Non-pigmented ciliary epithelial cell (primary cell): ENCODE measurements at places on chromosomes 4 and X.

GRCh38 chr4:10035130-10035529, 13.8 kb upstream of the SLC2A9 start:
- no peak for DNase-seq

DNA sequence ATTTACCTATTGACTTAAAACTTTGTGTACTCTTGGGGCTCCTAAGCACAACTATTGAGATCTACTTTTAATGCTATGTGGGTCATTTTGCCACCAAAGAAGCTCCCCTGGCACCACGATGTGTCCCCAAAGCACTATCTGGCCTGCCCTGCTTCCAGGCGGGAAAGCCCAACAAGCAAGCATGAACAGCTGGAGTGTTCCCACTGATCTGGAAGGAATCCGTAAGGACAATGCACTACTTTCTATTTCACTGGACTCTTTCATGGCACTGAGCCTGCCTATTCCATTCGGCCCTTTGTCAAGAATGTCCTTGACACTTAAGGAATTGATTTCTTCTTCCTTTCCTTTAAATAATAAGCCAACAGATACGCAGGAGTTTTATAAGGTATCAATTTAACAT, 38.8 kb downstream of the GRIA3 start:
- DNase-seq: no peak

- no peak for DNase-seq
Observed at GRCh38 chr4:2714918-2715317, 41.2 kb downstream of the TNIP2 start.

DNA sequence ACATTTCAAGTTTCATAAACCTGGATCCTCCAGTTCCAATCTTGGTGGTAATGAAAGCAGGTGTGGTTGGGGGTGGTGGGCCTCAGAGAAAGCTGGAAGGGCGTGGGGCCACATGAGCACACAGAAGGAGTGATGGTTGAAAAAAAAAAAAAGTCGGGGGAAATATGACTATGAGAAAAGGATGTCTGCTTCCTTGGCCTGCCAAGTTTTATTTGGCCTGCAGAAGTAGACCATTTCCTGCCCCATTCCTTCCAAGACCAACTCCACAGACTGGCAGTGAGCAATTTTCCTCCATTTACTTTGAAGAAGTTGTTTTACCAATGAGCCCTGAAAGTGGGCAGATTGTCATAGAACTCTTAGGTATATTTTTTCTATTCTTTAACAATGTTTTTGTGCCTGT, 43.3 kb downstream of the LNX1 start:
- DNase-seq: no peak

GRCh38 chrX:33062041-33062440, 149.3 kb downstream of the DMD start:
- no peak for DNase-seq

DNA sequence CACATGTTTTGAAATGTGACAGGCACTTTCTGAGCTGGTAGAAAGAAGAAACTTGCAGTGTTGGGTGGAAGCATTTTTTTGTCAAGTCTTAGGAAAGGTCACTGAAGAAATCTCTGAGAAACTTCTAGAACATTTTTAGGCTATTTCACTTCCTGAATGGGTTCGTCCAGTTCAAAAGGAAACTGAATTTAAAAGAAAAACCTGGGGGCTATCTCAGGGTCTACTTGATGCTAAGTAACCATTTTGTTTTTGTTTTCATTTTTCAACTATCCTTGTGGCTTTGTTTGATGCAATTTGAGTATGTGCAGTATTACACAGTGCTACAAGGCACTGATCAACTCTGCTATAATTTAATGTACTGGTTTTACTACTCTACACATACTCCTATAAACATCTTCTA, 34.0 kb upstream of the AMOT start:
- DNase-seq: no peak

GRCh38 chr4:5707778-5708448, 446 bp downstream of the EVC2 start:
- DNase-seq: no peak

DNA sequence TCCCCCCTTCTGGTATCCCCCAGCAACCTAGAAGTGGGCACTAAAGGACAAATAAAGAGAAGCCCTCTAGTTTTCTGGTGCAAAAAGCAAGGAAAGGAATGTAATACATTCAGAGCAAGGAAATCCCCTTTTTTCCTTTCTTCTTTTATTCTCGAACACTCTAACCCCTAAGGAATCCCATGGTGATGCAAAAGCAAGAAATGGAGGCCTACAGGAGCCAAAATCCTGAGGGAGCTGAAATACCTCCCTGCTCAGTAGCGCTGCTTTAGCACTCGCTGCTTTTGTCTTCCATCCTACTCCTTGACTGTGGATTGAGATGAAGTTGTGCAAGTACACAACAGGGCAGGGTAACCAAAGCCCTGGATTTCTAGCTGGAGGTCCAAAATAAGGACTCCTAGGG, 251.0 kb downstream of the PRDM5 start:
- no peak for DNase-seq

- no peak for DNase-seq
Observed at GRCh38 chr4:133096972-133097371, 52.1 kb upstream of the PCDH10 start.

DNA sequence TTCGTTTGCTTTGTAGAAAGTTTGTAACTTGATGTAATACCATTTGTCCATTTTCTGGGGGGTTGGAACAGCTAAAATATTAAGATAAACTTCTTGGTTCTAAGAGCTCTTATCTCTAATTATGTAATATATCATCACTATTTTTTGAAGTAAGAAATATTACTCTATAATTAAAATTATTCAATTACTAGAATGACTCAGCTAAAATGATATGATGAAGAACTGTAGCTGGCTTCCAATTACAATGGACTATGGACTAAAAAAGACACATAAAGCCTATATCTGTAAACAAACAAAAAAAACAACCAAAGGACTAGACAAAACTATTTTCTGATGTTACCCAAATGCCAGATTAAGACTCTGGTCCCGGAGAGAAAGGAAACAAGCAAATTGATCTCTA, 569.4 kb downstream of the PCDH18 start:
- no peak for DNase-seq

GRCh38 chr4:93731456-93731855, 97.1 kb upstream of the ATOH1 start:
- peak; percentile 14 for DNase-seq

GRCh38 chr4:124903995-124904722, 191.6 kb upstream of the ANKRD50 start:
- DNase-seq: no peak

- DNase-seq: peak; percentile 37
Observed at GRCh38 chr4:45004847-45005565, 278.6 kb upstream of the GNPDA2 start.

GRCh38 chrX:109190542-109190941, 291.3 kb downstream of the GUCY2F start:
- no peak for DNase-seq

DNA sequence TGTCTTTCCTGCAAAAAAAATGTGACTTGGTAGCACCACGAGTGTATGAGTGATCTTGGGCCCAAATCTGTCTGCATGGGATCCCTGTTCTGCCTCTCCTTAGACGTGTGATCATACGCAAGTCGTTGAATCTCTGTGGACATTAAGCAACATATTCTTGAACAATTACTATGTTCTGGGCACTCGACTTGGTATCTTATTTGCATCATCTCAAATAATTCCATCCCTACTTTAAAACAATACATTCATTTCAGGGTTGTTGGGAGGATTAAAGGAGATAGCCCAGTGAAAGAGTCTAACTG, 145.4 kb upstream of the CPEB2 start:
- no peak for DNase-seq

- no peak for DNase-seq
Observed at GRCh38 chr4:56469489-56470210, 2.2 kb downstream of the SRP72 start.

DNA sequence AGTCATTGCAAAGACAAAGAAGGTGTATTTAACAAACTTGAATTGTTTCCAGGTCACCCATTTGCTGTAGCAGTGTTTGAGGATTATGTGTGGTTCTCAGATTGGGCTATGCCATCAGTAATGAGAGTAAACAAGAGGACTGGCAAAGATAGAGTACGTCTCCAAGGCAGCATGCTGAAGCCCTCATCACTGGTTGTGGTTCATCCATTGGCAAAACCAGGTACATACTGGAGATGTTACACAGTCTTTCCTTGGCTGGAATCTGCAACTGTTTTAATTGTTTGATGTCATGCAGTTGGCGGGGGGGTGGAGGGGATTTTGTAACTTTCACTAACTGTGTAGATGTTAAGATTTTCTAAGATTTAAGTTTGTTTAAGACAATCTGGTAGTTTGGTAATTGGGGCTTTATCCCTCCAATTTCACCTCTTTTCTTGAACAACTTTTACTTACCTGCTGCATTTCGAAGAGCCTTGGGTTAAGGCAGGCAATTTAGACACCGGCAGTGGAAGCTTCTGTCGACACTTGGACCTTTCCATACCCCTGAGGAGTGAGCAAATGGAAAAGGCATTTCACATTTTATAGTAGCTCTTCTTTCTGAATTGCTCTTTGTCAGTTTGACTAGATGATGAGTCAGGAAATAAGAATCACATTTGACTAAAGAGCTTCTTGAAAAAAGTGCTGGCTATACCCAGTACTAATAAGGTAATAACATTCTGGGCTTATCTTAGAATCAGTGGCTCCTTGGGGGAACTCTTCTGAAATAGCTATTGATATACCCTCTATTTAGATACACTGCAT, 67.4 kb downstream of the EGF start:
- DNase-seq: peak; percentile 51

GRCh38 chr4:83219344-83220331, 65.0 kb downstream of the COQ2 start:
- DNase-seq: no peak

DNA sequence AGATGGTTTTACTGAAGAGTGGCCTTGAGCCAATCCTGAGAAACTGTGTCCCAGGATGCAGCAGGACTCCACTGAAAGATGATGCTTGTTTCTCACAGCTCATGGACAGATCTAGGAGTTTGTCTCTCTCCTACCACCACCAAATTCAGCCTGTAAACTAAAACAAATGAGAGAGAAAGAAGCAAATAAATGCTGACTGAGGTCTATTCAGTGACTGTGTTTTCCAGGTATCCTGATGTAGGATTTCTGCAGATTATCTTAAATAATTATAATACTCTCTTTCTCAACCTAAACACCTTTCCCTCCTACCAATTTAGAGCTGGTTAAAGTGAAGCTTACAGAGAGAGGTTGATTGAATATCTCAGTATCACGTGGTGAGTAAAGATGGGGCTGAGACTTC, 599.6 kb upstream of the LCORL start:
- DNase-seq: no peak

DNA sequence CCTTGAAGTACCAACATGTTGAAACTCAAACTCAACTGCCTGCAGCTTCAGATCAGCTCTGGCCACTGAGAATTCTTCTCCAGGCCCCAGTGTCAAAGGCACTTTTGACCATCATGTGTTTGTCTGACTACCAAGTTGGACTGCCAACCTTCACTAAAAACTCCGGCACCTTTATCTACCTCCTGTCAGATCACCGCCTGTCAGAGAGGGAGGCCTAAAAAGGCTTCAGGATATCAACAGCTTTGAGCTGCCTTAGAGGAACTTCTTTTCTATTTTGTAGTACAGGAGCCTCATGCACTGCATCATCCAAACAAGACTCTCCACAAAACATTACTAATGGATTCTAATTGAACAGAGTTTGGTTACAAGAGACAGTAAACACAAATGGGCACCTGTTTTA, 2.8 kb downstream of the ACSL1 start:
- no peak for DNase-seq

DNA sequence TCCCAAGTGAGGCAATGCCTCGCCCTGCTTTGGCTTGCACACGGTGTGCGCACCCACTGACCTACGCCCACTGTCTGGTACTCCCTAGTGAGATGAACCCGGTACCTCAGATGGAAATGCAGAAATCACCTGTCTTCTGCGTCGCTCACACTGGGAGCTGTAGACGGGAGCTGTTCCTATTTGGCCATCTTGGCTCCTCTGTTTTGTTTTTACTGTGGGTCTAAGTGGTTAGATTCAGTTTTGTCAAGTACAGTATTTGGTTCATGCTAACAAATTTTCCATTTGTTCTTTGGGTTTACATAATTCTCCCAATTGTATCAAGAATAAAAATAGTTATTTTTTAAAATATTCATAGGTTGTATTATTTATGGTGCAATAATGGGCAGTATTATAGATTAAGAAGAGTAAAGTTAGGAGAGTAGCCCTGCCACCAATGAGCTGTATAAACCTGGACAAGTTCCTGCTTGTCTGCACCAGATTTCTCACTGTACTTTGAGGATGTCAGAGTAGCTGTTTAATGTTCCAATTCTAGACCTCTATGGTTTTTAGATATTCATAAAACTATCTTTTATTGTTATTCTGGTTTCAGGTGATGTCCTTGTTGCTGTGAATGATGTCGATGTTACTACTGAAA, 23.4 kb downstream of the INTU start:
- no peak for DNase-seq

DNA sequence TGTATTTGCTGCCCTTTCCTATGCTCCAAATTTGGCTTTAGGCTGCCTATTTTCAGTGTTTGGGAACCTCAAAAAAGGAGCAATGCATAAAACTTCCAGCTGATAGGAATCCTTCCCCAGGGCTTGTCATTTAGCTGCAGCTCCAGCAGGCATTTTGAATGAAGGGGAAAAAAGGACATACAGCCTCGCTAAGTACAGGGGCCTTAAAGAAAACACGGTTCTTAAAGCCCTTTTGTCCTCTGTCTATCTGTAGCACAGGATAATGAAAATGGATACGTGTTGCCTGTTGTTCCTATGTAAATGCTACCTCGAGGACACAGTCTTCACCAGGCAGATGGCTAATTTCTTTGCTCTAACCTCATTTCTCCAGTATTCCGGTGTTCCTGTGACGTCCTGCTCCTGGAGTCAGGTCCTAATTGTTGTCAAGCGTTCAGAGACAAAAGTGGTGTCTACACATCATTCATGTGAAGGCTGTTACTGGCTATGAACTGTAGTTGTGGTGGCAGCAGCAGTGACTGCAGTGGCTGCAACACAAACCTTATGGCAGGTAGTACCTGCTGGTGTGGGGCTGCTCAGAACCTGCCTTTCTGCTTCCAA, 117.4 kb downstream of the MGST2 start:
- no peak for DNase-seq

- DNase-seq: no peak
Observed at GRCh38 chr4:16090096-16090705, 6.4 kb upstream of the PROM1 start.

- no peak for DNase-seq
Observed at GRCh38 chrX:20037186-20037585, 46.3 kb upstream of the BCLAF3 start.

- no peak for DNase-seq
Observed at GRCh38 chrX:78945186-78945912, at the start of gene P2RY10. Gene P2RY10 (plus strand): TSS chrX:78945391. CDS start chrX:78960521, 15,130 bp downstream.

- no peak for DNase-seq
Observed at GRCh38 chr4:149928507-149928906, 112.9 kb upstream of the IQCM start.

- no peak for DNase-seq
Observed at GRCh38 chrX:141642979-141643378, 53.5 kb downstream of the SPANXA2 start.

- no peak for DNase-seq
Observed at GRCh38 chrX:72123471-72124185, 8.1 kb downstream of the RTL5 start.

- DNase-seq: no peak
Observed at GRCh38 chr4:185840201-185840600, 28.2 kb upstream of the SORBS2 start.

GRCh38 chrX:11434607-11435006, 141.4 kb downstream of the AMELX start:
- no peak for DNase-seq
